ENCODE measurements at places on chromosomes 1 and 21.

GRCh38 chr21:37153196-37153934 lies 80.3 kb downstream of the TTC3 start:
- no peak for DNase-seq

GRCh38 chr1:89203166-89203565 lies 4.4 kb upstream of the GBP4 start:
- no peak for DNase-seq

- no peak for DNase-seq
Measured at GRCh38 chr1:23537296-23537973, 6.4 kb upstream of the E2F2 start.

DNA sequence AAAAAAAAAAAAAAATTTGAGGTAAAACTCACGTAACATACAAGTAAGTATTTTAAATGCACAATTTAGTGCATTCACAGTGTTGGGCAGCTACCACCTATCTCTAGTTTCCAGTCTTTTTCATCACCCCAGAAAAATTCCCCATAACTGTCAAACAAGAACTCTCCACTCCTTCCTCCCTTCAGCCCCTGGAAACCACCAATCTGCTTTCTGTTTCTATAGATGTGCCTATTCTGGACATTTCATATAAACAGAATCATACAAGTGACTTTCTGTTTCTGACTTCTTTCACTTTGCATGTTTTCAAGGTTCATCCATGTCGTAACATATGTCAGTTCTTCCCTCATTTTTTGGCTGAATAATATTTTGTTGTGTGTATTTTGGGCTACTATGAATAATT lies 24.9 kb upstream of the ETS2 start:
- DNase-seq, result no peak

GRCh38 chr1:70856201-70856600 lies 191.4 kb downstream of the PTGER3 start:
- no peak for DNase-seq

- DNase-seq, result no peak
Measured at GRCh38 chr1:187110351-187110750, 281.6 kb downstream of the PLA2G4A start.

DNA sequence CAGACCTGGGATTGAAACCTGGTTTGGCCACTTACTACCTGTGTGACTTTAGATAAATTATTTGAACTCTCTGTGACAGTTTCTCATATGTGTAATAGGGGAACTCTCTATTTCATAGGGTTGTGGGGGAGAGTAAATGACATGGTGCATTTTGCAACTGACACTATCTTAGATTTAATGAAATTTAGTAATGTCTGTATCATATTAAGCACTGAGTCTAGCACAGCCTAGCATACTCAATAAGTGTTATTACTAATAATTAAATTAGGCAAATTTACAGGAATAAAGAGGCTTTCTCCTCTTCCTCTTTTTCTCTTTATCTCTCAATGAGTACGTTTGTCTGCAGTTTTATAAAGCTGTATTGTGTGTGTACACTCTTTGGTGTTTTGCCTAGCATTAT lies 80.2 kb upstream of the MACF1 start:
- DNase-seq, result no peak

GRCh38 chr1:5707566-5708345 lies 284.5 kb downstream of the NPHP4 start:
- peak; percentile 11 for DNase-seq

DNA sequence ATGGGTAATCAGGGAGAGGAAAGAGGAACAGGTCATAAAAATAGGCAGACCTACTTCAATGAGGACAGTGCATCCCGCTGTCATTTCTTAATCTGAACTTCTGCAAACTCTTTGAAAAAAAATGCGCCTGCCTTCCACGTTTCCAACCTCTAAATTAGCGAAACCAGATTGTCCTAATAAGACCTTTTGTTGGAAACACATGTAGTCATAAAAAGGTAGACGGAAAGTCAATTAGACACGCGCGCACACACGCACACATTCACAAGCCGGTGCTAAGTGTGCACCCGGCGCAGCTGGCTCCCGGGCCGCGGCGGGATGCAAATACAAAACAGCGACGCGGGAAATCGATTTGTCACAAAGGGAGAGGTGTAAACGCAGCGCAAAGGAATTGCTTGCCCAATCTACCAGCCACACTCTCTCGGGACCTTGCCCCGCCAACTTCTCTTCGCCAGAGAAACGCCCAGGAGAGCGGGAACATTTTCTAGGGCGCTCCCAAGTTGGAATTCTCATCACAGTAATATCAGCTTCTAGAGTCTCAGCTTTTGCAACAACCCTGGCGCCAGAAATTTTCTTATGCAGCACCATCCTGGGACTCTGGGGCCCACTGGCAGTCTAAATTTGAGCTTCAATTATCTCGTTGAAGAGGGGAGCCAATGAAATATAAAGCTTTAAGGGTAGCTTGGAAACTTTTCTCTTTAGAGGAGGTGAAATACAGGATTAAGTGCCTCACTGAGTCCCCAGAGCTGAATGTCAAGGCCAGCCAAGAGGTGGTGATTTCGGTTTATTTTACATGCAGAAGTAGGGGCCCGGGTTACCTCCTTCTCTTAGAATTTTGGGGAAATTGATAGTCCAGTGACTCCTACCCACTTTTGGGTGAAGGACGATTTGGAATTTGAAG lies 4.5 kb downstream of the PRRX1 start:
- no peak for DNase-seq

DNA sequence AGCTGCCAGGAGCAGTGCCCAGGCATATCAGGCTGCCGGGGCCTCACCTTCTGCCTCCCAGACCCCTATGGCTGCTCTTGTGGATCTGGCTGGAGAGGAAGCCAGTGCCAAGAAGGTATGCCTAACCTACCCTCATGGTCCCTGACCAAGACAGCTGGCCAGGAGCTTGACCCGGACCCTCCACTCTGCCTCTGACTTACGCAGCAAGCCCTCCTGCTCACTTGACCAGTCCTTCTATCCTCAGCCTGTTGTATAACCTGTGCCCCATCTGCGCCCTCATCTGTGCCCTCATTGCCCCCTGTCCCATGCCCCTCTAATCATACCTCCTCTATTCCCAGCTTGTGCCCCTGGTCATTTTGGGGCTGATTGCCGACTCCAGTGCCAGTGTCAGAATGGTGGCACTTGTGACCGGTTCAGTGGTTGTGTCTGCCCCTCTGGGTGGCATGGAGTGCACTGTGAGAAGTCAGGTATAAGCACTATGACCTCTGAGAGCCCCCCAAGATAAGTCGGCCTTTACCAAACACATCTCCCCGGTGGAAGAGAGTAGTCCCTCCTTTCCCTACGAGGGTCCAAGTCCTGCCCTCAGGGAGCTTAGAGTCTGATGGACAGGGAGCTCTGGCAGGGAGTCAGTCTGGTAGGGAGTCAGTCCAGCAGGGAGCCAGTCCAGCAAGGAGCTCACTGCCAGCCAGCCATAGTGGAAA lies 6.8 kb downstream of the TIE1 start:
- DNase-seq, result no peak
